ENCODE measurements at places on chromosomes 2 and 18.

DNA sequence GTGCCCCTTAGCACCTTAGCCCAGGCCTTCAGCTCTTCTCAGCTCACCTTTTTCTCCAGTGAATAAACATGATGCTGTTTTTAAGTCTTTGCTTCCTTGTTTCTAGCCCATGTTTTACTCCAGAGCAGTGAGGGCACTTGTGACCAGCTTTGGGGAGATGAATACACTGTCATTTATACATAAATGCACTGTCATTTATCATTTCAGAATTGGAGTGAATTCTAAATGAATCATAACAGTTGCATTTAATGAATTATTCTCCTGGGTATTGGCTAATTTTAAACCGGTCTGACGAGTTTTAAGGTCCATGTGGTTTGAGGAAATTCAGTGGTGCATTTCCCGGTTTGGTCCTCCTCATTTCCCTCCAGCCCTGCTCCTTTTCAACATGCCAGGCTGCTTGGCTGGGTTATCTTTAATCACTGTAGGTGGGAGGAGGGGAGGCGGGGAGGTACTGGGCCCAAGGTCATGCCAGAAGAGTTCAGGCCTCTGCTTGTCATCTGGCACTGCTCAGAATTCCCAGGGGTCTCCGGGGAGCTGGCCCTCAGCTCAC is 23.9 kb downstream of the PRKCE start:
- DNase-seq = no peak

GRCh38 chr2:68519236-68519635 is 51.9 kb downstream of the APLF start:
- DNase-seq = no peak

DNA sequence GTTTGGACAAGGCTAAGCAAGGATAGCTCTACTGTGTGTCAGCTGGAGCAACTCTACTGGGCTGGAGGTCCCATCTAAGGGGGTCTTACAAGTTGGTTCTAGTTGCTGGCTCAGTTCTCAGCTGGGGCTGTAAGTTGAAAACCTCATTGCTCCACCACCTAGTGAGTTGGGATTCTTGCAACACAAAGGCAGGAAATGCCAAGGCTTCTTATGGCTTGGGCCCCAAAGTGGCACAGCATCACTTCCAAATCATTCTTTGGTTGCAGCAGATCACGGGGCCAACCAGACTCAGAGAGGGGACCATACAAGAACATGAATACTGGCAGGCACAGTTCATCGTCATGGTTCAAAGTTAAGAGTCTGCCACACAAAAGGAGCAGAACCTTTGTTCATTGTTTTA is 332.7 kb downstream of the LRRTM1 start:
- no peak for DNase-seq

GRCh38 chr18:33201509-33201926 is 239.0 kb downstream of the CCDC178 start:
- peak; percentile 80 for DNase-seq

- no peak for DNase-seq
Measured at GRCh38 chr2:237734905-237735623, 63.5 kb upstream of the RBM44 start.

- DNase-seq = no peak
Measured at GRCh38 chr2:32947076-32947483, 327 bp downstream of the LTBP1 start.

- no peak for DNase-seq
Measured at GRCh38 chr2:238146884-238147544, 8.5 kb downstream of the KLHL30 start.

DNA sequence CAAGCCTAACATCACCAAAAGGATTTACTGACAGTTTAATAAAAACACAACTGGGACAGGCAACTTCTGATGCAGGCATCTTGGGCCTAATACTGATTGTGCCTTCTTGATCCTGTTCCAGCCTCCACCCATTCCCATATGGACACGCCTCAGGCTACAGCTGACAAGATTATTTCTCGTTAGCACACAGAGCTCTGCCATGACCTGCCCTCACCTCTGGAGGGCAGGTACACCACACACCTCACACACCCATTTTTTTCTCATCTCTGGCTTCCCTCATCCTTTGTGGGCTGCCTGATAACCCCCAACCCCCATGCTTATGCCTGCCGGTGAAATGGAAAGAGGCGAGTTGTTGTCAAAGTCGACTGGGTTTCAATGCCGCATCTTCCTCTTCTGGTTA is 147.0 kb downstream of the ANTXR1 start:
- DNase-seq = no peak

- no peak for DNase-seq
Measured at GRCh38 chr2:79179036-79179435, 19.5 kb upstream of the REG3A start.

DNA sequence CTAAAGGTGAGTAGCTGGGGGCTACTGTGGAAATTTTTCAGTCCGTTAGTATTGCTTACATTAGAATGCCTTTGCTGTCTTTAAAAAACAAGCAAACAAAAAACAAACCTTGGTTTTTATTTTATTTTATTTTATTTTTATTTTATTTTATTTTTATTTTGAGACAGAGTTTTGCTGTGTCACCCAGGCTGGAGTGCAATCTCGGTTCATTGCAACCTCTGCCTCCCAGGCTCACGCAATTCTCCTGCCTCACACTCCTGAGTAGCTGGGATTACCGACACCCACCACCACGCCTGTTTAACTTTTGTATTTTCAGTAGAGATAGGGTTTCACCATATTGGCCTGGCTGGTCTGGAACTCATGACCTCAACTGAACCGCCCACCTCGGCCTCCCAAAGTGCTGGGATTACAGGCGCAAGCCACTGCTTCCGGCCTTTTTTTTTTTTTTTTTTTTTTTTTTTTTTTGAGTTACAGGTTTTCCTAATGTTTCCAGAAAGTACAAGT is 732.6 kb downstream of the KCNJ3 start:
- no peak for DNase-seq

DNA sequence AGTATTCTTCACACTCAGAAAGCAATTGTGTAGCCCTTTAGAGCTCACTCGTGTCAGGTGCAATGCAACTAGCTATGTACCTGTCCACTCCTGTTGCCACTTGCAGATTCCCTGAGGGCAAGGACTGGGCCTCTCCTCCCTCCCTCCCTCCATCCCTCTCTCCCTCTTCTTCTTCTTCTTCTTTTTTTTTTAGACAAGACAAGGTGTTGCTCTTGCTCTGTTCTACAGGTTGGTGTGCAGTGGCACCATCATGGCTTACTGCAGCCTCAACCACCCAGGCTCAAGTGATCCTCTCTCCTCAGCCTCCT is 119.7 kb downstream of the ACKR3 start:
- no peak for DNase-seq

GRCh38 chr2:85725451-85725850 is 28.3 kb upstream of the ATOH8 start:
- no peak for DNase-seq

Measured in DND-41 (cell line).